ENCODE measurements at places on chromosomes 7 and 10. TPM values are rescaled to one million over a fixed set of nuclear protein-coding genes. Genes with fewer than 3 reads are reported as not detected.

- no peak overlapping the region for H3K4me3 ChIP-seq
- H3K27me3 ChIP-seq: no peaks in the 10 kb centered on the region
- H3K4me1 ChIP-seq: no peaks in the 10 kb centered on the region
- peaks cover 33% of the 10 kb centered on the region for H3K36me3 ChIP-seq
- DNase-seq: no peak
Observed at GRCh38 chr10:59804220-59804619, 51.0 kb upstream of the MRLN start.

DNA sequence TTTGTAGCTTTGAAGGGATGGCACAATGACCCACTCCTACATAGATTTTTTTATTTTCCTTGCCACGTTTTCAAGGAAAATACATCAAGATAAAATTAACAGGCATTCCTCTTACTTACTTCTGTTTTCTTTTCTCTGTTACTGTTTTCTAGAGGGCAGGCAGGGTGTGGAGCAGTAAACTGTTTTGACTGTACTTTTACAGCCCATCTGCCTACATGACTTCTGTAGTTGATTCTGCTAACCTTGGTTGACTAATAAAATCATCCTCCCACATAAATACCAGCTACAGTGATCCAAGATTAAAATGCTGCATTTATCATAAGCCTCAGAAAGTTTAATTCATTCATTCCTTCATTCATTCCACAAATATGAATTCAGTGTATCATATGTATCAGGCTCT lies 158.5 kb downstream of the TRIL start:
- H3K36me3 ChIP-seq: no peaks in the 10 kb centered on the region
- no peak overlapping the region for H3K27ac ChIP-seq
- no peak overlapping the region for H3K4me3 ChIP-seq
- H3K4me1 ChIP-seq: no peaks in the 10 kb centered on the region

DNA sequence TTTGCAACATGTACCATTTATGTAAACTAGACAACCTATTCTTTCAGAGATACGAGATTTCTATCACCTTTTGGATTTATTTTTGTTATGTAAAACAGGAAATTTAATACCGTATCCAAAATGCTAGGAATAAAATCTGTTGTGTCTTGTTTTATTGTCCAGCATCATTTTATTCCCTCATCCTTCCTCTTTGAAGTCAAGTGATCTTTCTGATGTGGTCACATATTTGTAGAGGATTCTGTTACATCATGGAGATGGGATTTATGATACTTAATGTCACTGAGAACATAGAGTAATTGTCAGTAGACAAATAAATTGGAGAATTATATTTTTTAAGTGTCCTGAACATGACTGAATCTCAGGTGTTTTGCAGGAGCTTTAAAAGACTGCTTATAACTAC lies 64.7 kb downstream of the ZNF277 start:
- DNase-seq: no peak
- no peaks in the 10 kb centered on the region for H3K4me1 ChIP-seq
- H3K36me3 ChIP-seq: no peaks in the 10 kb centered on the region
- no peak overlapping the region for H3K27ac ChIP-seq
- H3K4me3 ChIP-seq: no peak overlapping the region

DNA sequence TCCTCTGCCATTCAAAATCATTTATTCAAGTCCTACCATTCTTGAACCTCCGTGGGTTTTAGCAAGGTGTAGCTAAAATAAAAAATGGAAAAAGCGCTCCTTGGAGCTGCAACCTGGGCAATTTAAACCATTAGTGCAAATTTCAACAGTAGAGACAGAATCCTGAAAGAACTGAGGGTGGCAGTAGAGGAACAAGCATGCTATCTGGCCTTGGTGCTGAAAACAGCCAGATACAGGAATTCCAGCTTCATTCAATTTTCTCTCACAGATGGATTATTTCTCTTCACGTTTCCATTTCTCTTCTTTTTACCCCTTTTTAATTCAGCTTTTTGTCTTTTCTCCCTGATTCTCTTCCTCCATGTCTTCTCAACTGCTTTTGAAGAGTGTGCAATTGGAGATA lies 77.7 kb downstream of the OTUD1 start:
- no peak overlapping the region for H3K27ac ChIP-seq
- H3K36me3 ChIP-seq: no peaks in the 10 kb centered on the region
- no peaks in the 10 kb centered on the region for H3K4me1 ChIP-seq
- no peak overlapping the region for H3K4me3 ChIP-seq
- no peaks in the 10 kb centered on the region for H3K27me3 ChIP-seq

DNA sequence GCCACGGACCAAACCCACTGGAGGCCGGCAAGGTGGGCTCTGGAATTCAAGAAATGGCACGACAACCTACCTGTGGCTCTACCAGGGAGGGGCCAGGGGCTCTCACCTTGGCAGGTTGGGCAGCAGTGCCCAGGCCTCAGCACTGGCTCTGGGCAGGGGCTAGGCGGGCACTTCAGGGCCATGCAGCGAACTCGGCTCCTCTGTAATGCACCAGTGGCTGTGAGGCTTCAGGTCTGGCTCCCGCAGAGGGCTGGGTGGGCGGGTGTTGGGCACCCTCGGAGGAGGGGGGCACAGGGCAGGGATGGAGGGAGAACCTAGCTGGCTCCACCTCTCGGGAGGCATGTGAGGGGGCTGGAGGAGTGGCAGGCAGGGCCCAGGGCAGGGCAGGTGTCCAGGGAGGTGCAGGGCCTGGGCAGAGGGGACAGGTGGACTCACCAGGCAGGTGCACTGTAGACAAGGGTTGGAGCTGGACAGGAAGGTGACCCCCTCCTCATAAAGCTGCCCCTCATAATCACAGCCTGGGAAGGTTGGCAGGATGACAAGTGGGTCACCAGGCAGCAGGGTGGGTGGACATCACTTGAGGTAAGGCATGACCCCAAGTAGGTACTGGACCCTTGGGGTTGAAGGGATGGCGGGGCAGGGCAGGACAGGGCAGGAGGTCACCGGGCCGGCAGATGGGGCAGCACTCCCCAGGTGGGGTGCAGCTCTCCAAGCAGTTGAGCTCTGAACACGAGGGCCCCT lies 6.7 kb downstream of the KCP start:
- no peaks in the 10 kb centered on the region for H3K4me1 ChIP-seq
- no peak for DNase-seq
- no peak overlapping the region for H3K27ac ChIP-seq
- H3K36me3 ChIP-seq: no peaks in the 10 kb centered on the region

GRCh38 chr7:128946936-128947830 lies 9.5 kb downstream of the IRF5 start:
- DNase-seq: no peak
- no peaks in the 10 kb centered on the region for H3K27me3 ChIP-seq
- H3K27ac ChIP-seq: no peak overlapping the region
- peaks cover 2% of the 10 kb centered on the region for H3K36me3 ChIP-seq
- no peak overlapping the region for H3K4me3 ChIP-seq

DNA sequence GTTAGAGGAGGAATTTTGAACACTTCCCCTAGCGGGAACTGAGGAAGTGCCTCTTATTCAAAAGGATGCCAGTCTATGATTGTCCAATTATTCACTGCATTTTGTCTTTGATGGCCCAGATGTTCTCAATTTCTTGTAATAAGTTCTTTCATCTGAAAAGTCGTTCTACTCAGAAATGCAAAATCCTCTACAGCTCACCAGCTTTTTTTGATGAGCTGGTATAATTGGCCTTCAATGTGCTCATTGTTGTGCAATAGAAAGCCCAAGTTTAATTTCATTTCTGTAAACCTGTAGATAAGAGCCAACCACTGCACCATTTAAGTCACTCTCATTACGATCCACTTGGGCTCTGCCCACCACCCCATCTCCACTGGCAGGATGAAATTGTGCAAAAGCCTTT lies 978.7 kb upstream of the AUTS2 start:
- no peak overlapping the region for H3K27ac ChIP-seq
- no peaks in the 10 kb centered on the region for H3K36me3 ChIP-seq
- DNase-seq: no peak

GRCh38 chr10:59360605-59361405 lies 1.5 kb downstream of the FAM13C start:
- H3K4me3 ChIP-seq: no peak overlapping the region
- H3K27me3 ChIP-seq: no peaks in the 10 kb centered on the region
- H3K4me1 ChIP-seq: peaks cover 2% of the 10 kb centered on the region
- no peak overlapping the region for H3K27ac ChIP-seq
- DNase-seq: peak; percentile 25

DNA sequence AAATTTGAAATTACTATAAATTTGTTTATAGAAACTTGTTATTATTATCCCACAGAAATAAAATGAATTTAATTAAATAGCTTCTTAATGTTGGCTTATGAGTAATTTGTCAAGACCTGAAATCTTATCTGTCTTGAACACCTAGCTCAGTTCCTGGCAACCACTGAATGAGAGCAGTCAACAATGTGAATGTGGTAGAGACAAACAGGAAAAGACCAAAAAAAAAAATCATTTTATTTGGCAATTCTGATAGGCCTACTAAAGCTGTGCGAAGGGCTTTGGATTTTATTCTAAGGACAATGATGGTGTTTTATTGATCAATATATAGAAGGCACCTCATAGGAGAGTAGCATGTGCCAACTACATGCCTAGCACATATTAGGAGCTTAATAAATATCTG lies 127.8 kb upstream of the RSU1 start:
- H3K4me3 ChIP-seq: no peak overlapping the region
- H3K27ac ChIP-seq: no peak overlapping the region
- H3K27me3 ChIP-seq: no peaks in the 10 kb centered on the region
- H3K4me1 ChIP-seq: peaks cover 18% of the 10 kb centered on the region

- H3K36me3 ChIP-seq: no peaks in the 10 kb centered on the region
- no peak overlapping the region for H3K4me3 ChIP-seq
- H3K27ac ChIP-seq: no peak overlapping the region
- no peak for DNase-seq
- H3K4me1 ChIP-seq: peaks cover 5% of the 10 kb centered on the region
- H3K27me3 ChIP-seq: peaks cover 8% of the 10 kb centered on the region
Observed at GRCh38 chr7:69596056-69596455, 2.2 kb upstream of the AUTS2 start.

GRCh38 chr7:90424720-90425119 lies 21.5 kb downstream of the CLDN12 start:
- no peaks in the 10 kb centered on the region for H3K36me3 ChIP-seq
- H3K27ac ChIP-seq: no peak overlapping the region
- H3K27me3 ChIP-seq: no peaks in the 10 kb centered on the region

GRCh38 chr10:70593513-70593890 lies 9.0 kb downstream of the PRF1 start:
- no peak overlapping the region for H3K27ac ChIP-seq
- DNase-seq: no peak
- H3K4me1 ChIP-seq: no peaks in the 10 kb centered on the region
- no peak overlapping the region for H3K4me3 ChIP-seq

DNA sequence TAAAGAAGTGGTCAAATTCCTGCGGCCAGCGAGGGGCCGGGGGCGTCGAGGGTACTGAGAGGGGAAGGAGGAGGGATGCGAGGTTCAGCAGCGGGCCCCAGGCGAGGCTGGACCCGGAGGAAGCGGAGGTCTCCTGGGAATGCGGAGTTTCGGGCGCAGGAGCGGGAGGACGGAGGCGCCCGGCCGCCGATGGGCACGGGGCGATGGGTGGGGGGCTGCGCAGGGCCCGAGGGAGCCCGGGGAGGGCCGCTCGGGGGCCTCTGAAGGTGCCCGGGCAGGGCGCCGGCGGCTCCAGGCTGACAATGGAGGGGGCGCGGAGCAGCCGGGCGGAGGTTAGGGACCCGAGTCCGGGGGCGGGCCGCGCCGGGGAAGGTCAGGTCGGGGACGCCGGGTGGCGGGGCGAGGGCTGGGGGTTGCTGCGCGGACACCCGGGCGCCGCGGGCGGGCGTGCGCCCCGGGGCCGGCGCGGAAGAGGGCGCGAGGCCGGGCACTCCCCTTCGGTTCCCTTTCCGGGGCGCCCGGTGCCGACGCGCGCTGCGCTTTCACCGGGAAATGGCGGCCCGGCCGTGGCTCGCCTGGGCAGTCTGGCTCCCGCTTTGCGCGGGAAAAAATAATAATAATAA lies 683 bp downstream of the MACROH2A2 start:
- DNase-seq: no peak
- no peaks in the 10 kb centered on the region for H3K36me3 ChIP-seq
- peak overlapping the region; percentile 71 for H3K4me3 ChIP-seq
- H3K27ac ChIP-seq: no peak overlapping the region
- H3K27me3 ChIP-seq: peaks cover 19% of the 10 kb centered on the region

- H3K27me3 ChIP-seq: no peaks in the 10 kb centered on the region
- H3K36me3 ChIP-seq: no peaks in the 10 kb centered on the region
- no peaks in the 10 kb centered on the region for H3K4me1 ChIP-seq
- no peak overlapping the region for H3K4me3 ChIP-seq
- no peak for DNase-seq
- H3K27ac ChIP-seq: no peak overlapping the region
Observed at GRCh38 chr7:135098391-135098790, 49.5 kb upstream of the TMEM140 start.

The NEUROD6 gene
- not detected for total RNA-seq

The TBX20 gene
- 1.1 TPM for total RNA-seq

The RGS10 gene
- 40.1 TPM for total RNA-seq

The HMX3 gene
- not detected for total RNA-seq

The MMP21 gene
- total RNA-seq: not detected

The ARHGAP22 gene
- total RNA-seq: 6.2 TPM

The ZNF487 gene
- 2.6 TPM for total RNA-seq

The STEAP1B gene
- 1.1 TPM for total RNA-seq

All from astrocyte (in vitro differentiated cells and primary cell).